Aortic smooth muscle cell (primary cell): ENCODE measurements at places on chromosomes 4 and X. TPM values are rescaled to one million over a fixed set of nuclear protein-coding genes. Genes with fewer than 3 reads are reported as not detected.

The ARHGEF38 gene
- not detected in 2 replicates for total RNA-seq

The PHKA2 gene
- total RNA-seq: 7.7 and 7.9 TPM in 2 replicates

The FLNA gene
- 2,321 and 2,651 TPM in 2 replicates for total RNA-seq

The SH3BGRL gene
- total RNA-seq: 51.9 and 79.8 TPM in 2 replicates

The HMX1 gene
- total RNA-seq: not detected in 2 replicates

The UBL4A gene
- total RNA-seq: 35.7 and 43.7 TPM in 2 replicates
